ENCODE measurements at places on chromosomes 4 and X.

DNA sequence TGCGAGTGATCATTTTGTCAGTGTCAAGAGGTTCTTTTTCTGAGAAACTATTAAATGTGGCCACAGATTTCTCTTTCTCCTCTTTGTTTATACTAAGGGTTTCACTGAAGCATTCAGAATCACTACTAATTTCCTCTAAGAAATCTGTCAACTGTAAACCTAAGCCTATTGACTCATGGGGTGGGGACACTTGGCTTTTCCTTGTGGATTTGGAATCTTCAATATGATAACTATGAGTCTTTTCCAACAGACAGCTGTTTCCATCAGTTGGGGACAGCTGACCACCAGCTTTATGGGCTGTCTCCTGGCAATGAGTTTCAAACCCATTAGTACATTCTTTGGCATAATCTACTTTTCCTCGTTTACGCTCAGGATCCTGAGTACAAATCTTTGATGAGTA, 13.8 kb downstream of the PGRMC1 start:
- no peak for DNase-seq

GRCh38 chr4:119016636-119017035, 119.0 kb upstream of the MYOZ2 start:
- DNase-seq, result no peak

GRCh38 chrX:21735038-21735767, 22.7 kb downstream of the SMPX start:
- no peak for DNase-seq

DNA sequence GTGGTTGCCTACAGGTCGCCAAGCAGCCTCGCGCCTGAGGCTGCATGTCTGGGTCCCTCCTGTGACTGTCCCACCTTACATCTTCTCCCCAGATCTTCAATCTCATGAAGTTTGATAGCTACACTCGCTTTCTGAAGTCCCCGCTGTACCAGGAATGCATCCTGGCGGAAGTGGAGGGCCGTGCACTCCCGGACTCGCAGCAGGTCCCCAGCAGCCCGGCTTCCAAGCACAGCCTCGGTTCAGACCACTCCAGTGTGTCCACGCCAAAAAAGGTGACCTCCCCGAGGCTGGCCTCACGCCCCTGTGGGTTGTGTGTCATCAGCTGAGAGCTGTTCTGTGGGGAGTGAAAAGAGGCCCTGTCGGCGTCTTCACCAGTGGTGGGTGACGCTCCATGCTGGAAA, 24.9 kb upstream of the HGFAC start:
- DNase-seq, result no peak

DNA sequence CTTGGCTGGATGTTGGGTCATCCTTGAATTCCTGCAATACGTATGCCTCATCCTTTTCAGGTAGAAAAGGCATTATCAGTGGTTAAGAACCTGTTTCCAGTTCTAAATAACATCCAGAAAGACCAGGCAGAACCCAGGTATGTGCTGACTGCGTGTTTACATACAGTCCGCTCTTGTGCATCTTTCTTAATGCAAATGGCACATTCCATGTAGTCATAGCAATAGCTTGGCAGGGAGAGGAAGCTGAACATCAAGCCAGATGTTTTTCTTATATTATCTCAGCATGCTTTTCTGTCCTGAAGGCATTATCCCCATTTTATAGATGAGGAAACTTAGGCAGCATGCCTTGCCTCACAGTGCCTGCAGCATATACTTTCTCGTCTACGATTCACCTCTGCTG, 2.1 kb downstream of the DCLK2 start:
- DNase-seq, result no peak

GRCh38 chrX:55702671-55703070, 14.9 kb upstream of the RRAGB start:
- no peak for DNase-seq

- DNase-seq, result no peak
These were observed 10.1 kb downstream of the AIFM1 start for GRCh38 chrX:130155564-130155963.

DNA sequence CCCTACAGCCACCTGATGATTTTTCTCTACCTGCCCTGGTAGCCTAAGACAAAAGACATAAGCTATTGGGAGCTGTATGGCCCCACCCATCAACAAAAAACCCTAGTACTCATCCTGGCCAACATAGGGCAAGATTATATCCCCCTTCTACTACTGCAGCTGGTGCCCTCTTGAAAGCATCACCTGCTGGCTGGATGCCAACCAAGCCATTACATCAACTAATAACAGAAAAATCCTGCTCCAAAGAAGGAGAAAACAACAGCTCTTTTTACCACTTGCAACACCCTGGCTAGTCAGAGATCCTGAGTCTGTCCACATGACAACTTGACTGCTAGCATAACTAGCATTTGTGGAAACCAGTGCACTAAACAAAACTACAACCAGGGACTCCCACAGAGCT, 43.6 kb upstream of the UPRT start:
- DNase-seq, result no peak

DNA sequence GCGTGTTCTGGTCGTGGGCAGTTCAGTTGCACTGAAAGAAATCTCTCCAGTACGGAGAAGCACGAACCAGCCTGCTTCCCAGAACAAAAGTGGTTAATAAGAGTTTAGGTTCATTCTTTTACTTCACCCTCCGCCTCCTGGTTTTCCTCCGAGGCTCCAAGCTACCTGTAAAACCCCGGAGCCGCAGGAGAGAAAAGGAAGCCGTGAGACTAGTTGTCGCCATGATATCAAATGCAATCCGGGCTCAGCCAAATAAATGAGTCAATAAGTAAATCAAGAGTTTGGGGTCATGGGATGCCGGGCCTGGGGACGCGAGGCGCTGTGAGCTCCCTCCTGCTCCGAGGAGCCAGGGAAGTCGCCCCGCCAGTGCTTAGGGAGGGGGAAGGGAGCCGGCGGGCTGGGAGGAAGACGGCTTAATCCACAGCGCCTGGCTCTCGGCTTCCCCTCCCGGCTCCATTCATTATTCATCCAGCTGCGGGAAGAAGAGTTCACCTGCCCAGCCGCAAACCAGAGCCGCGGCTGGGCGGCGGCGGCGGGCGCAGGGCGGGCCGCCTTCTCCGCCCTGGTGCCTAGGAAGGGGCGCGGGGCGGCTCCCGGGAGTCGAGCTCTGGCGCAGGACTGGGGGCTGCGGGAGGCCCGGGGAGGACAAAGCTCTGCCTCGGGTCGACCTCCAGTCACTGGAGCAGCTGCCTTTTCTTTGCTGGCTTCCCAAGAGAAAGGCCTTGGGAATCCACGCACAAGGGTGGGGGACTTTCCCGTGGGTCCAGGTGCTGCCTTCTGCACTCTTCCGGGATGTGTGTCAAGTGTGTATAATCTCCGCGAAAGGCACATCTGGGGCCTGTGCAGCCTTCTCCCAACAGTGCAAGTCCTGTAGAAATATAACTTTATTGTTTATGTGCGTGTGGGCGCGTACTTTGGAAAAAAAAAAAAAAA, 1.7 kb downstream of the FRAS1 start:
- no peak for DNase-seq

DNA sequence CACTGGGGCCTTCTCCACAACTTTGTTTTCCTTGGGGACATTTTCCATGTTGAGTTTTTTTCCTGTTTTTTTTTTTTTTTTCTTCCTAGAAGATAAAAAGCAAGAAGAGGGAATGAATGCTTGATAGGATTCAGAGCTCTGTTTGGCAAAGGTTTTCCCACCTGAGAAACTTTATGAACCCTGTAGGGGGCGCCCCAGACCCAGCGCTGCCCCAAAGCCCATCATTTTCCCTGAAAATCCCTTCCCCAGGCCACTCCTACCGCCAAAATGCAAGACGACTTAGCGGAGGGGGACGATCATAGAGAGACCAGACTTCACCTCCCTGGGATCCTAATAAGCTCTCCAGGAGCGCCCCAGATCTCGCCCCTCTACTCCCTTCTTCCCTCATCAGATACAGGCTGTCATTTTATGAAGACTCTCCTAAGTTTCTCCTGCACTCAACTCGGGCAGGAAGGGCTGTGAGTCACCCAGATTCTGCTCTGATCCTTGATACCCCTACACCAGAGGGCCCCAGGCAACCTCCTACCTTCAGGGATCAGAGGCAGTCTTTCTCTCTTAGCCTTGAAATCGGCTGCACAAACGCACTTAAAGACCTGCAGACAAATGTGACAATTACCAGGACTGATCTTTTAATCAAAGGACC, 1.4 kb downstream of the BEX5 start:
- peak; percentile 6 for DNase-seq

DNA sequence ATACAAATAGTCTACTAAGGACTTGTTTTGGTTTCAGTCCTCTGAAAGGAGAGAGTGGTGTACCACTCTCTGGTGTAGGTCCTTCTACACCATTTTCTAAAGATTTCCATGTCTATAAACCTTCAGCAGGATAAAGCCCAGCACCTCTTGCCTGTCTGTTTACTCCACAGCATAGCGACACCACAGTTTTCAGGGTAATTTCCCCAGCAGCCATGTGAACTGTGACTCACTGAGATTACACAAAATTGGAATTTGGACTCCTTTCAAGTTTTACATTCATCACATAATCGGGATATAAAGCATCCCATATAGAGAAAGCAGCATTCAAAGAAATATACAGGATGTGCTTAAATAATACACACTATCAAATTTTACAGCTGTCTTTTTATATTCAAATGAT, 229.6 kb downstream of the PRDM5 start:
- no peak for DNase-seq

DNA sequence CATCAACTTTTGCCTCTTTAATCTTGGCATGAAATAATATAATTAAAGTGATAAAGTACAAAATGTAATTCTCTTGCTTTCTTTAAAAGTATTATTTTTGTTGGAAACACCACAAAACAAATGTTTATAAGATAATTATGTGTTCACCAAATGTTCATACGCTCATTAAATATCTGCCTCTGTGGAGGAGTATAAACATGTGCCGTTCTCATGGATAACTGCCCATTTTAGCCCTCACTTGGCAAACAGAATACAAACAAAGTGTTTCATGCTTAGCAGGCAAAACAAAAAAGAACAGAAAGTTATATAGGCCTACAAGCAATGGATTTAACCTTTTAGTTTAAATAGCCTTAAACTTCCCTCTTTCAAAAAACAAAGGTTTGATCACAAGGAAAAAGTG, 800.5 kb upstream of the DIAPH2 start:
- no peak for DNase-seq

DNA sequence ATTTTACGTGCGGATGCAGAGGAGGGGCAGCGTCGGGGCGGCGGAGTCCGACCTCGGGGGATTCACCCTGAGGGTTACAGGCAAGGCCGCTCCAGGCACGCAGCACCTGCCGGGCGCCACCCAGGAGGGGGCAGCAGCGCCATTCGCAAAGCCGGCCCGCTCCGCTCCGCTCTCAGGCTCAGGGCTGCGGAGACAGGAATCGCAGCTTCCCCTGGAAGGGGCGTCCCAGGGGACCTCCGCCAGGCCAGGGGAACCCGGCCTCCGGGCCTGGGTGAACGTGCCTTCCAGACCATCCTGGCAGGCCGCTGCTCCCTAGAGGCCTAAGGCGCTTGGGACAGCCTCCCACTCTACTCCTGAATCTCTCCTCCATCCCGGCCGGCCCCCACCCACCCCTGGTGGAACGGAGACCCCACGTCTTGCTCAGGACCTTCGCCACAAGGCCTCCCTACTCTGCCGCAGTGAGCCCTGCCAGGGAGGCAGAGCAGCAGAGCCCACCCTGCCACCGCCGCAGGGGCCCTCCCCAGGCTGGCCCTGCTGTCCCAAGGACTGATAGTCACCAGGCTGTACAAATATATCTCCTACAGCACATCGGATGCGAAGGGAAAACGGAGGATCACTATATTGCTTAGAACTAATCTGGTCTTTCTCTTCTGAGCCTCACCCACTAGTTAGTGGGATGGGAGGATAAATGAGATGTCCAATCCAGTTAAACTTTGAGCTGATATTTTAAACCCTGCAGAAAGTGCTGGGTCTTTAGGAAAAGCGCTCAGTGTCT, 115.0 kb downstream of the SMIM20 start:
- DNase-seq, result peak; percentile 71

GRCh38 chr4:40180356-40180755, 16.5 kb upstream of the RHOH start:
- no peak for DNase-seq

DNA sequence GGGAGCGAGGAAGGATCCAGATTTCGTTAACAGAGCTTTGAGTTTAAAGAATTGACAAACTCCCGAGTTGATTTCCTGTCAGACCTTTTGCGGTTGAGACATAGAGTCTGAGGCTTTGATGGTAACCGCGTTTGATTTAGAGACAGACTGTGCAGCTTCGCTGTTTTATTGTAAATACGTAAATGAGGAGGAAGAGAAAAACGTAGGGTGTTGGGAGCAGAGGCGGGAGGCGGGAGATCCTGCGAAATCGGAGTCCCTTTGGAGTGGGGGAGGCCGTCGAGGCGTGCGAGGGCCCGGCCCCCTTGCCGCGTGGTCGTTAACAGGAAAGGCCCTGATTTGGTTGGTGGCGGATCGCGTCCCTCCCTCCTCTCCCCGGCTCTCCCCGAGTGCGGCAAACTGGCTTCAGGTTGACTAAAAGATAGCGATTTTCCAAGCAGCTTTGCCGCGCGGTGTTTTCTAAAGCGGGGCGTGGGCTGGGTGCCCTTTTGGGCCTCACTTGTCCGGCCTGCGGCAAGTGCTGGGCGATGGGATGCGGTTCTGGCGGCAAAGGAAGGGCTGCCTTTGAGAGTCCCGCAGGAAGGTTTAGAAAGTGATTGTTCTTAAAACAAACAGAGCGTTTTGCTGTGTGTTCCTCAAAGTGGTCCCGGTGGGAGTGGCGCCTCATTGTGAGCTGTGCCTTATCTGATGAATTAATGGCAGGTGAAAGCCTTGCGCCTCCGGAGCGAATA, 857 bp downstream of the SCML1 start:
- DNase-seq, result peak; percentile 10

GRCh38 chr4:13986548-13986947, 359.0 kb upstream of the BOD1L1 start:
- DNase-seq, result no peak

DNA sequence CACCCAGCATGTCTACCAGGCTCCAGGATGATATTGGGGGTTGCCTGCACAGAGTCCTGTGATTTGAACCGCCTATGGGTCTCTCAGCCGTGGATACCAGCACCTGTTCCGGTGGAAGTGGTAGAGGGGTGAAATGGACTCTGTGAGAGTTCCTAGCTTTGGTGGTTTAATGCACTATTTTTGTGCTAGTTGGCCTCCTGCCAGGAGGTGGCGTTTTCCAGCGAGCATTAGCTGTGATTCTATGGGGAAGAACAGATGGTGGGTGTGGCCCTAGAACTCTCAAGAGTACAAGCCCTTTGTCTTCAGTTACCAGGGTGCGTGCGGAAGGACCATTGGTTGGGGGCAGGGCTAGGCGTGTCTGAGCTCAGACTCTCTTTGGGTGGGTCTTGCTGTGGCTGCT, 316.9 kb upstream of the AMOT start:
- no peak for DNase-seq

DNA sequence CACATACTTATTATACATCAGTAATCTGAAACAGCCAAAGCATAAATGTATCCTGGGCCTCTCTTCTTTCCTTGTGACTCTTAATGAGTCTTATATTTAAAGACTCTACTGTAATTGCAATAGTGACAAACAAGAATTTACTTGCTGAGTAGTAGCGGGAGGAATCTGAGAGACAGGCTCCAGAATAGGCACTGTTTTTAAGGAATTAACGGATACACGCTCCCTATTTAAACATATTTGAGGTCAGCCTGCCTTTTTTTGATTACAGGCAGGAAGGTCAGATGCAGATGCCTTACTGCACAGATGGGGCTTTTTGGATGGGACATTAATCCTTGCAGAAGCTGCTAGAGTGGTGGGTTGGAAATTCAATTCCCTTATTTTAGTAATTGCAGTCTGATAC, 196.3 kb upstream of the ANXA3 start:
- no peak for DNase-seq
